ENCODE measurements at places on chromosomes 13 and 19. TPM values are rescaled to one million over a fixed set of nuclear protein-coding genes. Genes with fewer than 3 reads are reported as not detected.

Gene DNAAF3
- 1.8 TPM for total RNA-seq

Gene KLF16
- 58.1 TPM for total RNA-seq

DNA sequence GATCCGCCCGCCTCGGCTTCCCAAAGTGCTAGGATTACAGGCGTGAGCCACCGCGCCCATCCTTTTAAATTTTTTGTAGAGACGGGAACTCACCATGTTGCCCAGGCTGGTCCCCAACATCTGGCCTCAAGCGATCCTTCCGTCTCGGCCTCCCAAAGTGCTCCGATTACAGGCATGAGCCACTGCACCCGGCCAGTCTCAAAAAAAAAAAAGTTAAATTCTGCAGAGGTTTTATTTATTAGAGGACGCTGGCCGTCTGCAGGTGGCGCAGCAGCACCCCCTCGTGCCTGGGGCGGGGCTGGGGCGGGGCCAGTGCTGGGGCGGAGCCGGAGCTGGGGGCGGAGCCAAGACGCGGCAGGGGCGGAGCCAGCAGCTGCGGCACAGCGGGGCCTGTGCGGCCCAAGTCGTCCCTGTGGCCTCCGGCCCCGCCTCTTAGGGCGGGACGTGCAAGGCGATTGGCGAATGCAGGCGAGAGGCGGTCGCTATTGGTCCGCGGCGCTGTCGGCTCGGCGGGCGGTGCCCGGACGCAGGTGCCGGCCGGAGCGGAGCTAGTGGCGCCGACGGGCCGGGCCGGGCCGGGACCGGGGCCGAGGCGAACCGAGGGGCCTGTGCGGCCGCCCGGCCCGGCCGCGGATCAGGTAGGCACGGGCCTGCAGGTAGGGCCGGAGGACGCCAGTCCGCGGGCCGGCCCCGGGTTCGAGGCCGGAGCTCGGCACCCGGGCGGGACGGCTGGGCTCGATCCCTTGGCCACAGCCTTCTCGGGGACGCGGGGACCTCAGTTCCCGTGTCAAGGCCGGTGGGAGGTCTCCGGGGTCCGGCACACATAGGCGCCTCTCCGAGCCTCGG is at the start of gene MARCHF2:
Gene MARCHF2 (plus strand): TSS at position 523 of the 846 bp plus-strand sequence. CDS start 8,536 bp downstream, outside the sequence.
- peak; percentile 82 for DNase-seq

- DNase-seq: peak; percentile 59
Measured at GRCh38 chr19:18588611-18589379, at the start of gene REX1BD. Gene REX1BD (plus strand): TSS chr19:18588798. CDS start chr19:18588802, 4 bp downstream.

GRCh38 chr19:29545866-29546582 is 20.2 kb downstream of the VSTM2B start:
- DNase-seq: no peak

- no peak for DNase-seq
Measured at GRCh38 chr13:108948251-108948671, 318.9 kb downstream of the MYO16 start.

- DNase-seq: peak; percentile 95
Measured at GRCh38 chr19:45424191-45425058, 708 bp upstream of the ERCC1 start.
